T-cell (primary cell): ENCODE measurements at places on chromosomes 13 and 19.

GRCh38 chr13:97141097-97141496 is 81.0 kb upstream of the MBNL2 start:
- DNase-seq, result no peak

GRCh38 chr19:5927441-5927821 is 13.4 kb downstream of the CAPS start:
- no peak for DNase-seq

- no peak for DNase-seq
These were observed 99.0 kb upstream of the TNFSF11 start for GRCh38 chr13:42474954-42475353.

- no peak for DNase-seq
These were observed 171.8 kb downstream of the GPC6 start for GRCh38 chr13:93398167-93399035.

DNA sequence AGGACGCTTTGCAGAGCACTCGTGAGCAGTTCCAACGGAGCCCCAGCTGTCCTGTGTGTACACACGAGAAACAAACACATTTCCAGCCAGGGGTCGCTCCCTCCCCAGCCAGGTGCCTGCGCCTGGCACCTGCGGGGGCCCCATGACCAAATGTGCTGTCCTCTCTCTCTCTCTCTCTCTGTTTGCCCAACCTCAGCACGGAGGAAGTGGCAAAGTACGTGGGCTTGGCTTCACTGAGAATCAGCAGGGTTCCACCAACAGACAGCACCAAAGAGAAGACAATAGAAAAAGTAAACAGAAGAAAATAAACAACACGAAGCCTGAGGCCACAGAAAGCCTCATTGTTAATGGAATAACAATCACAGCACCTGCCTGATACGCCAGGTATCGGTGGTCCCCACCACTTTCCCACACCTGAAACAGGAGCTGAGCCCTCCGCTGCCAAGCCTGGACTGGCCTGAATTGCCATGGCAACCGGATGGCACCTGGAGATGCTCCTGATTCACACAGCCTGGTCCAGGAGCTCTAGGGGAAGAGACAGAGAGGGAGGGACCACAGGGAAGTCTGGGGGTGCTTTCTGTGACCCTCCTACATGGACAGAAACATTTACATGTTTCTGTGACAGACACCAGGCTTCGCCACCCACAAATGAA is 103.9 kb upstream of the CACNA1A start:
- no peak for DNase-seq

DNA sequence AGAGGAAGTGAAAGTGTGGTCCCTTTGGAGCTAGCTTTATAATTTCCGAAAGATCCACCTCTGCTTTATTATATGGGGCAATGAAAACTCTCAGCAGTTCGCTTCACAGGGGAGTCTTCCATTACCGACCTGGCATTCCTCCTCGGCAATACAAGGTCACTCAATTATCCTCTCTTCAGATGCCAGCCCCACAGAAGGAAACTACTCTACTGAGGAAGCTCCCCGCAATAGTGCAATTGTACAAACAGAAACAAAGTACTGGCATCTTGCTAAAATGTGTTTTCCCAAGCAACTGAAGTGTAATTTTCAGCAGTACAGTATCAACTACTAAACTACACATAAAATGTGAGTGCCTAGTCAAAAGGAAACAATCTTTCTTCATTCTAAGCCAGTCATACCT is 702.0 kb downstream of the PCDH9 start:
- no peak for DNase-seq

DNA sequence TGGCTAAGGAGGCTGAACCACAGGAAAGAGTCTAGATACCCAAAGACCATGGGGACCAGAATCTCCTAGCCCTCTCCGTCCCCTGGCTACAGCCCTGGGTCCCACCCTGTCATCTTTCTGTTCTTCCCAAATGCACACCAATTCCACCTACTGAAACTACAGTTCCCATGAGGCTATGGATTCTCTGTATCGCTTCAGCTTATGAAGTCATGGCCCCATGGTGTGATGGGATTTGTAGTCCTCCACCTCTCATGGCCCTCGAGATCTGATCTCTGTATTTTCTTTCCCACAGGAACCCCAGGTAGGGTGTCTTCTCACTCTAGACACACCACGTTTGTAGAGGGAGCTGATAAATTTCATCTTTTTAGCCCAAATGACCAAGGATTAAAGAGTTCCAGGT is 11.8 kb downstream of the PTPRH start:
- DNase-seq, result no peak

GRCh38 chr19:28948566-28948965 is 264.4 kb downstream of the UQCRFS1 start:
- DNase-seq, result no peak

DNA sequence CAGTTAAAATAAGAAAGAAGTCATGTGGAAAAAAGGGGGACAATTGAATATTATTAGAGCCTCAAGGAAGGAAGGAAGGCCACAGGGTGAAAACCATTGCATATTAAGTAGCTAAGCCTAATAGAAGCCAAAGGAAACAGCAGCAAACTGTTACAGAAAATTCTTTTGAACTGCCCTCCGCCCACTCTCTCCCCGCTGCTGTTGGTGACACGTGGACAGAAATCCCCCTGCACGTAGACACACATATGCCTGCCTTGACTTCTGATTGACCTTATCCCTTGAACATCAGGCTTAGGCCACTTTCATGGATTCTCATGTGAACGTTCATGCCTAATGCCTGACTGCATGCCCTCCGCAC is 229.1 kb downstream of the KCNRG start:
- no peak for DNase-seq

DNA sequence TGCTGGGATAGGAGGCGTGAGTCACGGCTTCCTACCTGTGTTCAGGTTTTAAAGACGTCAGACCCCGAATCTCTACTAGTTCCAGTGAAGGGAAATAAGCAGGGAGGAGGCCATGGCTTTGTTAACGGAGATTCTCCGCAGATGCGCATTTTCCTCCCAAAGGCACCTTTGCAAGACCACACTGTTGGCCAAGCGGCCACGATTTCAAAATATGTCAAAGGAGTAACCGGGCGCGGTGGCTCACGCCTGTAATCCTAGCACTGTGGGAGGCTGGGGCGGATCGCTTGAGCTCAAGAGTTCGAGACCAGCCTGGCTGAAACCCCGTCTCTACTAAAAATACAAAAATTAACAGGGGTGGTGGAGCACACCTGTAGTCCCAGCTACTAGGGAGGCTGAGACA is 21.9 kb downstream of the ZNF763 start:
- no peak for DNase-seq

DNA sequence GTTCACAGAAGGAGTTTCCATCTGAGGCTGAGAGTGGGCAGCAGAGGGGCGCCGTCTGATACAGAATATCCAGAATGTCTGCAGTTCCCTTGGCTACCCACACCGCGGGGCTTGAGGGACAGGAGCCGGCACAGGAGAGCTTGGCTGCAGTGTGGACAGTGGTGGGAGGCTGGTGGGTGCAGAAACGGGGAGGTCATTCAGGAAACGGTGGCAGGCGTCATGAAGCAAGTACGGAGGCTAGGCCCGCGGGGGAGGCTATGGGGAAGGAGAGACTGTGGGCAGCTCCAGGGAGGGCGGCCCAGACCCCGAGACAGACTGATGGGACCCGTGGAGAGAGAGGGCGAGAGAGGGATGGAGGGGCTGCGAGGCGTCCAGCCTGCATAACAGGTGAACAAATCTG is 55.2 kb upstream of the UQCRFS1 start:
- no peak for DNase-seq

DNA sequence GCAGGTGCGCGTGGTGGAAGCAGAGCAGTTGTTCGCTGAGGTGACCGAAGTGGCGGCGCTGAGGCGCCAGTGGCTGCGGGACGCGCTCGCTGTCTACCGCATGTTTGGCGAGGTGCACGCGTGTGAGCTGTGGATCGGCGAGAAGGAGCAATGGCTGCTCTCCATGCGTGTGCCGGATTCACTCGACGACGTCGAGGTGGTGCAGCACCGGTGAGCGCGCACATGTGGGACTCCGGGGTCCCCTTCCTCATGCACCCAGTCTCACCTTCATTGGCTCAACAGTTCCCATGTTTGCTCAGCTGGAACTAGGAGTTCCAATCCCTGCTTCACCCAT is 46.5 kb downstream of the SPTBN4 start:
- no peak for DNase-seq

GRCh38 chr19:33274663-33275558 is 27.4 kb downstream of the CEBPA start:
- no peak for DNase-seq

DNA sequence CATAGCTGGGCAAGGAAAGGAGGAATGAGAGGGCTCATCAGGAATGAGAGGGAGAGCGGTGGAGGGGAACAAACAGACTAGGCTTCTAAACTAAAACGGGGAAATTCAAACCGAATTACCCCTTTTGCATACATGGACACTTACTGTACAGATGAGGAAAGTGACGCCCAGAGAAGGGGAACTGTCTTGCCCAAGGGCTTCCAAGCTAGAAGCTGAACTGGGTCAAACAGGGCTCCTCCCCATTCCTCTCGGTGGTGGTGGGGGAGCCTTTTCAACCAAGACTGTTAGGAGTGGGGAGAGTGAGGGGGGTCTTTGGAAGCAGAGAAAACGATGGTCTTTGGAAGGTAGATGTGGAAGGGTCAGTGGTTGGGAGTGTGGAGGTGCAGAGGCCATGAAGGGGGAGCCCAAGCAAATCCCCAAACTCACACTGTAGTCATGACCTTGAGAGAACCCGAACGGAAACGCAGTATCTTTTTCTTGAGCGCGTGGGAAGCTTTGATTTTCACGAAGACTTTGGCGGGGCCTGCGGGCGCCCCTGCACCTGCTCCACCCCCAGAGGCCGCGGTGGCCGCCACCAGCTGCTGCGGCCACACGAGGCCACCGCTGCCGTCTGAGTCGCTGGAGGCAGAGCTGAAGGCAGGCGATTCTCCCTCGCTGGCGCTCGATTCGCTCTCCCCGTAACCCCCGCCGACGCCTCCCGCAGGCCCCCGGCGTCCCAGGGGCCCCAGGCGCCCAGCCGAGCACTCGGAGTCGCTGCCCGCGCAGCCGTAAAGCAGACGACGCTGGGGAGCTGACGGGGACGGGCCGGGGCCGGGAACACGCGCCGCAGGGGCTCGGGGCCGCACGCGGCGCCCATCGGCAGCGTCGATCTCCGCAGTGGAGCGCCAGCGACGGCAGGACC is 12.3 kb upstream of the GNG8 start:
- DNase-seq, result no peak

DNA sequence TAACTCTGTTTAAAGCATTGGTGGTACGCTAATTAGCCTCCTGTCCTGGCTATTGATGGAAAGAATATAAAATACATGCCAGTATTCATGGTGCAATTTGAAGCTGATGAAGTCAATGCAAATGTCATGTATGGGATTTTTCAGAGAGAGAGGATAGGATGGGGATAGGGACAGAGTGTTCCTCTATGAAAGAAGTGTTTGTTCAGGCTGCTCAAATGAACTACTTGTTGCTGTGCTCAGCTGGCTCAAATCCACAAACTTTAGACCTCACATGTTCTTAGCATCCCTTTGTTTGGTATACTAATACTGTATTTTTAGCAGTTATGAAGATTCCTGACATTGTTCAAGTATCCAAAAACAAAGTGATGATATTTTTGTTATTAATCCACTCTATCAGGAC is 116.5 kb downstream of the SLITRK1 start:
- DNase-seq, result no peak

- DNase-seq, result no peak
These were observed 135.1 kb upstream of the VSTM2B start for GRCh38 chr19:29390742-29391141.

DNA sequence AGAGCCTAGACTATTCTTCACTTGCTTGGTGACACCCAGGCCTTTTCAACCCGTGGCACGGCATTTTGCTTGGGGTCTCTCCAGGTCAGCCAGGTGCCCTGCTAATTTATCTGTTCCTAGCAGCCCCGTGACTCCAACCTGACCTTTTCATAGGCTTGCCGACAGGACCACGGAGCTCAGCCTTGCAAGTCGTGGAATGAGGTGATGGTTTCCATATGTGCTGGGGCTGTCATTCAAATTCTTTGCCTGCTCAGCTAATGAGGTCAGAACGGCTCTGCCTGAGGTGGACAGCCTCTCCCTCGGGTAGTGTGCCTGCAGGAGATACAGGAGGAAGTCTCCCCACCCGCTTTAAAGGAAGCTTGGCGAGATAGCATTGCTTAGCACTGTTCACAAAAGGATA is 61.0 kb downstream of the SHISA2 start:
- DNase-seq, result no peak

DNA sequence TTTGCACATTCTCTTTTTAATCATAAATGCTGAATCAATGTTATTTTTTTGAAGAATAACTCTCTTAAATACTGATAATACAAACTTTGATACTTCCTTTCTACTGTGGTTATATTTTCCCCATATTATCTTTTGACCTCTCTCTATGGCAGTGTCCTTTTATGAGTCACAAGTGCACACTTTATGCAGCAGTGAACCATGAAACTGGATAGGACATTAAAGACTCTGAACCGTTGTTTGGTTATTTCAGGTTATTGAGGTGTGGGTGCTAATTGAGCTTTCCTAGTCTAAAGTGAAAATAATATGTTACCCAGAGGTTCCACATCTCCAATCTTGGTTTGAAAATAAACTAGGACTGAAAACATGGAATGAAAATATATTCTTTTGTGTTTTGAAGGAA is 71.4 kb downstream of the DGKH start:
- DNase-seq, result no peak

- no peak for DNase-seq
These were observed 69.0 kb upstream of the DOCK9 start for GRCh38 chr13:99046851-99047250.
